ENCODE measurements at places on chromosomes 6 and 20.

- no peak for DNase-seq
Measured at GRCh38 chr6:90294989-90295853, 1.4 kb downstream of the BACH2 start.

DNA sequence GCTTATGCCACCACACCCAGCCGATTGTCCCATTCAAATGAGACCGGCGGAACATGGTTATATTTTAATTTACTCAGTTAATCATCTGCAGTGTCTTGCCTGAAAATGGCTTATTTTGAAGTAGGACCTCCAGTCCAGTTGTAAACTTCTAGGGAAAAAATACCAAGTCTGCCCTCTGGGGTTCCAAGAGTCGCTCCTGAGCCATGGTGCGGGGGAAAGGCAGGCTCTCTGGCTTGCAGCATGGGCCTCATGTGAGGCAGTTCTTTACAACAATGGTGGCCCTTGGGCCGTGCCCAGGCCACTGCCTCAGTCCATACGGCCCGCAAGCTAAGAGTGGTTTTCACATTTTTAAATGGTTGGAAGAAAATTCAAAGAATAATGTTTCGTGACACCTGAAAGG lies 62.7 kb upstream of the XRN2 start:
- DNase-seq = no peak

DNA sequence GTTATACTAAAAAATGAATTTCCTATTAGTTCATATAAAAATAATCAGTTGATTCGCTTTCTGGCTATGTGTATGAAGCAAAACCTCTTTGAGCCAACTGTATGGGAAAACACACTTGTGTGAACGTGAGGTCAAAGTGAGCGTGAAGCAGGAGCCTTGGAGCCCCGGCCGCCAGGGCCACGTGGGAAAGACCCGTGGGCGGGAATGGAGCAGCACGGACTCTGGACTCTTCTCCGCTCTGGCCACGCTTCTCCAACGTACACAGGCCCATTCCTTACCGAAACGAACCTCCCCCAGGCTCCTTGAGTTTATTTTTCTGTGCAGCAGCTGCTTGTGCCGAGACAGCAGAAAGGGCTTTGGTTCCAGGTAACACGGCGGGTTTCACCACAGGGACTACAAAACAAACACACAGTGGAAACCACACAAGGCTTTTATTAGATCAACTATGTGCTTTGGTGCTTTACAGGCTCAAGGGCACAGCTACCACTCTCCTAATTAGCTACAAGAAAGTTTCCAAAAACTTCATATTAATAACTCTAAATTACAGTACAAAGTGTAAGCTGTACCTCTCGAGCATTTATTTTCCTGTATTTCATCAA lies 62.7 kb downstream of the TAF4 start:
- no peak for DNase-seq

DNA sequence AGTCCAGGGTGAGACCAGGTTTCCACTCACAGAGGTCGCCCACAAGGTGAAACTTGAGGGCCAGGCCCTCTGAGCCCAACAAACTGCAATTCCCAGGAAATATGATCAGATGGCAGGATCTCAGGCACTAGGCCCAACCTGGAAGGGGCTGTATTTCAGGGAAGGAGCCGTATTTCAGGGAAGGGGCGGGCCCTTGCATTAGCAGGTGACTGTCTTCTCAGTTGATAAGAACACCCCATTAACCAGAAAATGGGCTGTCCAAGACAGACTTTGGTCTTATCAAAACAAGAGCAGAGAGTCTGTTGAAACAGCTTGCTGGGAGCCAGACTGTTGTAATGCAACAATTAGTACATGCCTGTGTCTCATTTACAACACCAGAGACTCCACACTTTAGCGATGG lies 10.9 kb upstream of the BNIP5 start:
- no peak for DNase-seq

- DNase-seq = no peak
Measured at GRCh38 chr6:122567034-122567433, 43.2 kb upstream of the PKIB start.

- no peak for DNase-seq
Measured at GRCh38 chr20:44182135-44182765, 4.7 kb downstream of the JPH2 start.

DNA sequence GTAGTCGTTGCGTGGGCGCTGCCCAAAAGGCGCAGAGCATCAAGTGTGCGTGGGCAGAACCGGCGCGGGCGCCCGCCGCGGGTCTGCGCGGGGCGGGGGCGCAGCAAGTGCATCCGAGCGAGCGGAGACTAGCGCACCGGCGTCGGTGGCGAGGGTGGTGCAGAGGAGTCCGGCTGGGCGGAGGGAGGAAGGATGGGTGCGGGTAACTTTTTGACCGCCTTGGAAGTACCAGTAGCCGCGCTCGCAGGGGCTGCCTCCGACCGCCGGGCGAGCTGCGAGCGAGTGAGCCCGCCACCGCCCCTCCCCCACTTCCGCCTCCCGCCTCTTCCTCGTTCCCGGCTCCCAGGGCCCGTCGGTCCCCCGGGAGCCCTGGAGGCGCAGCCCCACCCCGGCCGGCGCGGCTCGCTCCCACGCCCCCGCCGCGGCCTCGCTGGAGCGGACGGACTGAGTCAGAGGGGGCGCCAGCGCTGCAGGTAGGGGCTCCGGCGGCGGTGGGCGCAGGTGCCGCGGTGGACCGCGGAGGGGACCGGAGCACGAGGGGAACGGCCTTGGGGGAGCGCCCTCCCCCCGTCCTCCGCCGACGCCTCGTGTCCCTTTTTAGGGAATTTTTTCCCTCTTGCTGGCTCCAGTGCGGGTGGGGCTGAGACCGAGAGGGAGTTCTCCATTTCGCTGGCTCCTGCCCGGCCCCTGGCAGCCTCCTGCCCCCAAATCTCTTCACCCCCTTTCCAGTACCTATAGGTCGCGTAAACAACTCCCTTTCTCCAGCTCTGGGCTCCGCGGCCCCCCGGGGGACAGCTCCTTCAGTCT lies 1.6 kb upstream of the DBNDD2 start:
- DNase-seq = peak; percentile 73

GRCh38 chr6:116561377-116562018 lies 7.9 kb downstream of the CALHM4 start:
- no peak for DNase-seq

DNA sequence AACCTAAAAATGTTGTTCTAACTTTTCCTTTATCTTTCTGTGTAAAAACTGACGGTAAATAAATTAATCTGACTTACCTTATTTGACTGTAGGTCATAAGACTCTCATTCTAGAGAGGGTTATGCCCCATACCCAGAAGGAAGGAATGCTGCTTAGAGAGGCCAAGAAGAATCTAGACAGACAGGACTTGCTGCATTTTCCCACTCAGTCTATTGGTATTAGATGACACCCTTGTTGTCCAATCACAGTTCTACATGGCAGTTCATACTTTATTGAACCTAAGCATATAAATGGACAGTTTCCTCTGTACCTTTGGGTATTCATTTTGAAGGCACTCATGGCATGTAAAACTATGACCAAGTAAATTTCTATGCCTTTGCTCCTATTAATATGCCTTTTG lies 359.6 kb upstream of the ID4 start:
- no peak for DNase-seq

- no peak for DNase-seq
Measured at GRCh38 chr6:43746071-43746470, 23.9 kb upstream of the VEGFA start.

GRCh38 chr6:51855310-51856082 lies 231.9 kb downstream of the PKHD1 start:
- peak; percentile 47 for DNase-seq

- no peak for DNase-seq
Measured at GRCh38 chr6:166728884-166729530, 102.0 kb upstream of the RPS6KA2 start.

GRCh38 chr20:16419138-16419715 lies 154.0 kb downstream of the KIF16B start:
- DNase-seq = no peak

DNA sequence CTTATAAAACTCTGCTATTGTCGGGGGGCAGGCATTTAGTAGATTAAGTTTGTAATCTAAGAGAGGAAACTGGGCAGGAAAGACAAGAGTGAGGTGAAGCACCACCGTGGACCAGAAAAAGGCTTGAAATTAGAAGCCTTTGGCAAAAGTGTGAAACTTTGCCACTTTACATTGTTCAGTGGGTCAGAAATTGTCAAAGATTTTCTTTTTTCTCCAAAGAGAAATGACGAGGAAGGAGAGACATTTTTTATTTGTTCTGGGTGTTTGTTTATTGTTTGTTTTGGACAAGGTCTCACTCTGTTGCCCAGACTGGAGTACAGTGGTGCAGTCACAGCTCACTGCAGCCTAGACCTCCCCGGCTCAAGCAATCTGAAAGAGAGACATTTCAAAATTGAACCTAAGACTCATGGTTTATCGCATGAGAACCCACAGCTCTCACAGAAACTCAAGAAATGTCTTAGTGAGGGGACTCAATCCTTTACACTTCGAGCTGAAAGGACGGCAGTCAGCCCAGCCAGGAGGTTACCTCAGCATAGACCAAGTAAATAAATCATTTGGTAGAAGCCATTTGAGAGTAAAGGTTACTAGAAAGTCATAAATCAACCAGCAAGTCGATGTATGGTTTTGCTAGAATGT lies 262.8 kb upstream of the TAB2 start:
- no peak for DNase-seq

DNA sequence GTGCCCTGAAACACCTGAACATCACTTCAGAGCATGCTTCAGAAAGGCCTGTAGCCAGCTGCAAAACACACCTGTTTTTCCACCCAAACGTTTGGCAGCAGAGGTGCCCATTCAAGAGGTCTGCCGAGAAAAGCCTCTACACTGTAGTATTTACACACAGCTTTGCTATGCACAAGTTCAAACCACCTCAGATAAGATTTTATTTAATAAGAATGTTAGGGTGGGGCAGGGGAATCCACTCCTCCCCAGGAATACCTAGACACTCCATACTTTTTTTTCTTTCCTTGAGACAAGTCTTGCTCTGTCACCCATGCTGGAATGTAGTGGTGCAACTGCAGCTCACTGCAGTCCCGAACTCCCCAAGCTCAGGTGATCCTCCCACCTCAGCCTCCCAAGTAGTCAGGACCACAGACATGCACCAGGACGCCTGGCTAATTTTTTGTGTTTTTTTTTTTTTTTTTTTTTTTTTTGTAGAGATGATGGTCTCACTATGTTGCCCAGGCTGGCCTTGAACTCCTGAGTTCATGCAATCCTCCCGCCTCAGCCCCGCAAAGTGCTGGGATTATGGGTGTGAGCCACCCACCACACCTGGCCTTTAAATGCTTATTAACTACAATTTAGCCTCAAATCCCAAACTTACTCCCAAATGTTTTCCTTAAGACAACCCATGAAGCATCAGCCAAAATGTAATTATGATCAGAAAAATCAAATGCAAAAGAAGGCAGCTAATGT lies 9.7 kb downstream of the MRPL14 start:
- DNase-seq = no peak

GRCh38 chr6:158703837-158704822 lies 54.3 kb downstream of the SYTL3 start:
- no peak for DNase-seq

DNA sequence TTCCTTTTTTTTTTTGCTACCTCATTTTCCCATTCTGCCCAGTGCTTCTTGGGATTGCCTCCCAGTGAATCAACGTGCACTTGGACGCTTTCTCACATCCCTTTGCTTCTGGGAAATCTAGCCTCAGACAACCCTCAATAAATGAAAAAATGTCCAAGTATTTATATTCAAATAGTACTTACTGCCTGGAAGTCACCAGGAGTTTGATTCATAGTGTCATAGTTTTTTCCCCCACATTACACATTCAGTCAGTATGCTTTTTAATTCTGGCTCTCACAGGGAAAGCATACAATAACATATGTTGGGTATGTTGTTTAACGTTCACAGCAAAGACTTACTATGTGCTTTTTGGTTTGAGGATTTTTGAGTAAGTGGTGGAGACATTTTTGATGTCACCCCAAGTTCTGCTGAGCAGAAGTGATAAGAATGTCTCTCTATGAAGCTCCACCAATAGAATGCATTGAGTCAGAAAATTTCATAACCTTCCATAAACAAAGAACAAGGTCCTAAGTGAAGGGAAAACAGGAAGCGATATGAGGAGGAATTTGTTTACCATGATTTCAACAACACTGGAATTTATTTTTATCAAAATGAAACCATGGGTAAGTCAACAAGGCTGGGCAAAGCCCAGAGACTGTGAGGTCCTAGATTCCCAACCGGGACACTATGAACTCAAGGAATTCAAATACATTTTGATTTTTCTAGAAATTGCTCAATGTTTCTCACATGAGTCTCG lies 301.2 kb upstream of the BMP2 start:
- no peak for DNase-seq

DNA sequence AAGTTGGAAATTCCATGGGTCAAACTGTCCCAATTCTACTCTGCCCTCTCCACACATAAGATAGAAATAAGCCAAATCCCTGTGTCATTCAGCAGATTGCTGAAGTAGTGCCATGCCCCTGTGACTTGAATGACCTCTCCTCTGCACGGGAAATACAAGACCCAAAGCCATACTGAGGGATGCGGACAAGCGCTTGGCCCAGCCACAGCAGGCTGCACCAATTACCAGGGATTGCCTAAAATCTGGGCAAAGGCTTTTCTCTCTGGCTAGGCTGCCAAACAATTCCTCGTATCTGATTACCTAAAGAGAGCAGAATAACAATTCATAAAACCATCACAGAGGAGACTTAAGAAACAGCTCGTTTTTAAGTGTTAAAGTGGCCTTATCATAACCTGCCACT lies 421.8 kb upstream of the JARID2 start:
- no peak for DNase-seq

DNA sequence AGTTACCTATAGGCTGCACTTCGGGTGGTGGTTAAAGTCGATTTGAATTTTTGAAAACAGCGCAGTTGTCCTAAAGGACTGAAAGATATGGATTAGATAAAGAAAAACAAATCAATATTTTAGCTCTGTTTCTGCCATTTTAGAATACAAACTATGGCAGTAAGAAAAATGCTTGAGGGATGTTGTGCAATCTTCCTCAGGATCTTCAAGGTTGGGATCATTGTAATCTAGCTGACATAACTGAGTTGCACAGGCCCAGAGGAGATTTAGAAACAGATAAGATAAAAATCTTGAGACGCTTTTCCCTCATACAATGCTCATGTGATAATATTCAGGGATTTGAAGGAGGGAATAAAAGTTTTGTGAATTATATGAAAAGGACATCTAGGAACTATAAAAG lies 926 bp downstream of the PEX3 start:
- no peak for DNase-seq
